CD4-positive, alpha-beta T cell treated with Interleukin-6 for 4 hours (primary cell): ENCODE measurements at places on chromosomes 16 and 17.

DNA sequence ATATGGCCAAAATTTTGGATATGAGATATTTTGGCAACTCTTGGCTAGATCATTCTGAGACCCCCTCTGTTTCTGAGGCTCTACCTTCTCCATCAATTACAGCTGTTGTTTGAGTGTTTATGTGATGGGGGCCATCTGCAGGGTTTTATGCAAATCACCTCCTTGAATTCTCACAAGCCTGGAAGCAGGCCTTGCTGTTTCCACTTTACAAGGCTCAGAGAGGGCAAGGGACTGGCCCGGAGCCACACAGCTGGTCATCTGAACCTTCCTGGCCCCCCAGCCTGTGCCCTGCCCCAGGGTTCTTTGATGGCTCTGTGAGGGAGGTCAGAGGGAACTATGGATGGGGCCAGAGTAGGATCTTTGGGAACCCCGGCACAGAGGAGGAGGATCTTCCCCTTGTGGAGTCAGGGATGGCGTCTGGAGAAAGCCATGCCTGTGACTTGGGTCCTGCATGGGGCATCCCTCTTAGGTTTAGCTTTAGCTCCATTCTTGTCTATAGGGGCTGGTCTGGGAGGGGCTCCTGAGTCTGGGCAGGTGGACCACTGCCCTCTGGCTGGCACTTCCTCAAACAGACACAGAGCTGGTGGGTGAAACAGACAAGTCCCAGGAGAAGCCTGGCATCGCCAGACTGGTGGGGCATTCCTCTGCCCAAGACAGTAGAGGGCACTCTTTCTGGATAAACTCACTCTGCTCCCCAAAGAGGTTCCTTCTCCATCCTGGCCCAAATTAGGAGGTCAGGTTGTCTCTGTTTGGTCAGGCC, 26.2 kb downstream of the IL21R start:
- no peak for DNase-seq

DNA sequence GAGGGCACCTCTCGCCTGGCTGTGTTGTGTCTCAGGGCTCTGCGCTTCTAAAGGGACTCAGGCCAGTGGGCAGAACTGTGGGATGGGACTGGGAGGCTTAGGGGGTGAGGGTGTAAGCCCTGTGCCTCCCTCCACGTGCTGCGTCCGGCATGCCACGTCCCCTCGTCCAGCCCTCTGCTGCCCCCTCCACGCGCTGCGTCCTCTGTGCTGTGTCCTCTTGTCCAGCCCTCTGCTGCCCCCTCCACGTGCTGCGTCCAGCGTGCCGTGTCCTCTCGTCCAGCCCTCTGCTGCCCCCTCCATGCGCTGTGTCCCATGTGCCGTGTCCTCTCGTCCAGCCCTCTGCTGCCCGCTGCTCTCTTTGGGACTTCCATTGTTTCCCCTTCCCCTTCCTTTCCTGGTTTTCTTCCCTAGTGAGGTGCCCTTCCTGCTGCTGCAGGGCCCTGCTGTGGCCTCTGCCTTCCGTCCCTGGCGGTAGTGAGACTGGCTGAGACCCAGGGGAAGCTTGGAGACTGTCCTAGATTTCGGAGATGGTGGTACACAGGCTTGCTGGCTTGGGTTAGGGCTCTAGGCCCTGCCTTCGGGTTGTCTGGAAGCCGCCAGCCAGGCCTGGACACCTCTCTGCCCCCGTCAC, 6.4 kb upstream of the ZNF750 start:
- no peak for DNase-seq

DNA sequence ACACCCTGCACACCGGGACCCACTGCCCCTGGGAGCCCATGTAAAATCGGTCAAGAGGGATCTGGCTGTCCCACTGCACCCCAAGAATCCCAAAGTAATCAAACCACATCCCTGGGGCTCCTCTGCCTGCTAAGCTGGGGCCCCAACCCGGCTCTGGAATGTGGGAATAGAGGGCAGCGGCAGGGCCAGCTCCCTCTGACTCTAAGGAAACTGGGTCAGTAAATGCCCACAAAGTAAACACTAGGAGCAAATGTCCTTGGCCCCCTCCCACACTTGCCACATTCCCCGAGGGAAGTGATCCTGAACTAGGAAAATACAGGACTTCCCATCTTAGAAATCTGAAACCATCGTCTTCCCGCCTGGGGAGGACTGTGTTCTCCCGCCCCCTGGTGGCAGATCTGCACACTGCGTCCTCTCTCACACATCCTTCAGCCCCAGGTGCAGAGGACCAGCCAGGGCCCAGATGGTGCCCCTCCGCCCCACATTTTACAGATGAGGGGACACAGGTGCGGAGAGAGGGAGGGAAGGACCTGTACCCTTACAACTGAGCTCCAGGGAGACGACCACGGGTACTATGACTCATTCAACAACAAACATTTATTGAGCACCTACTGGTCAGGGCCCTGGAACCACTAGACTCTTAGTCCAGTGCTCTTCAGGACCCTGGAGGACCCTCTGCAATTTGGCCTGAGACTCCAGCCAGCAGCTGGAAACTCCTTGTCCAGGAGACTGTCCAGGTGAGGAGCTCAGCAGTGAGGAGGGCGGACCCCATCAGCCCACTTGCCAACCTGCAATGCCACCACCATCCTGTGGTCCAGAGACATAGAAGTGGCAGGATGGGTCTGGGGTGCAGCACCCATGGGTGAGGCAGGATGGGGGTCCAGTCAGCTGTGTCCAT, 10.1 kb downstream of the P3H4 start:
- DNase-seq, result peak; percentile 84

DNA sequence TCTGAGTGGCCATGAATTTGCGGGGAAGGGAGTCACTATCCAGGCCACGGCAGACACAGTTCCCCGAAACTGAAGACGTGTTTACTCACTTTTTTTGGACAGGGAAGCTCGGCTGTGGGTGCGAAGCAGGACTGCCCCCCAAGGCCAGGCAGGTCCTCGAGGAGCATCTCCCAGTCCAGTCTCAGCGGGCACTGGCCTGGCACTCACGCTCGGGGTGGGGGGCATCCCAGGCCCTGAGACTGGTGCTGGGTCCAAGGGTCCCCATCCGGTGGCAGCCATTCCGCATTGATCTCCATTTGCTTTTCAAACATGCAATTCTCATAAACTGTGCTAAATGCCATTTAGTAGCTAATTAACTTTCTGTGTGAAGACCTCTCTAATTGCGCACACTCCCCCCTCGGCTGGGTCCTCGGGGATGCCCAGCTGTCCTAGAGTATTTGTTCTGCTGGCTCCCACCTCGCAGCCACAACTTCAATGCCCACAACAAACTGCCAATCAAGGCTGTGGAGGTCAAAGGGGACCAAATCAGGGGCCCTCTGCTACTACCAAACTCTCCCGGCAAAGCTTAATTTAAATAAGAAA, 50.2 kb downstream of the TBC1D16 start:
- no peak for DNase-seq

- no peak for DNase-seq
Observed at GRCh38 chr17:80427366-80428282, 12.7 kb downstream of the ENDOV start.

GRCh38 chr16:65235339-65236177, 113.7 kb upstream of the CDH11 start:
- DNase-seq, result no peak
